ENCODE measurements at places on chromosomes 6 and 20.

- no peak for DNase-seq
Measured at GRCh38 chr6:113995634-113996033, 24.7 kb upstream of the HDAC2 start.

DNA sequence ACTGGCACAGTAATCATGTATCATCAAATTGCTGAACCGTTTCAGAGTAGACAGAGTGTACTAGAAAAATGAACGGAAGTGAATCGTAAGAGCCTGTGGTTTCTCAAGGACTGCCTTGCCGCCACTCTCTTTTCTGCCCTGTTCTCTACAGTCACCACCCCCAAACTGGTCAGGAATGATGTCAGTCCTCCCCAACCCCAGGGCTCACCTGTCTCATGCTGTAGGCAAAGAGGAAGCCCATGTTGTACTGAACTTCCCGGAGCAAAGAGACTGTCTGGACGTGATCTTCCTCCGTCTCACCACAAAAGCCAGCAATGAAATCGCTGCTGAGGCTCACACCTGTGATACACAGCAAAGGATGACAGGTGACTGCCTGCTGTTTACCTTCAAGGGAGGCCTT lies 31.0 kb downstream of the CDK5RAP1 start:
- DNase-seq, result peak; percentile 44

DNA sequence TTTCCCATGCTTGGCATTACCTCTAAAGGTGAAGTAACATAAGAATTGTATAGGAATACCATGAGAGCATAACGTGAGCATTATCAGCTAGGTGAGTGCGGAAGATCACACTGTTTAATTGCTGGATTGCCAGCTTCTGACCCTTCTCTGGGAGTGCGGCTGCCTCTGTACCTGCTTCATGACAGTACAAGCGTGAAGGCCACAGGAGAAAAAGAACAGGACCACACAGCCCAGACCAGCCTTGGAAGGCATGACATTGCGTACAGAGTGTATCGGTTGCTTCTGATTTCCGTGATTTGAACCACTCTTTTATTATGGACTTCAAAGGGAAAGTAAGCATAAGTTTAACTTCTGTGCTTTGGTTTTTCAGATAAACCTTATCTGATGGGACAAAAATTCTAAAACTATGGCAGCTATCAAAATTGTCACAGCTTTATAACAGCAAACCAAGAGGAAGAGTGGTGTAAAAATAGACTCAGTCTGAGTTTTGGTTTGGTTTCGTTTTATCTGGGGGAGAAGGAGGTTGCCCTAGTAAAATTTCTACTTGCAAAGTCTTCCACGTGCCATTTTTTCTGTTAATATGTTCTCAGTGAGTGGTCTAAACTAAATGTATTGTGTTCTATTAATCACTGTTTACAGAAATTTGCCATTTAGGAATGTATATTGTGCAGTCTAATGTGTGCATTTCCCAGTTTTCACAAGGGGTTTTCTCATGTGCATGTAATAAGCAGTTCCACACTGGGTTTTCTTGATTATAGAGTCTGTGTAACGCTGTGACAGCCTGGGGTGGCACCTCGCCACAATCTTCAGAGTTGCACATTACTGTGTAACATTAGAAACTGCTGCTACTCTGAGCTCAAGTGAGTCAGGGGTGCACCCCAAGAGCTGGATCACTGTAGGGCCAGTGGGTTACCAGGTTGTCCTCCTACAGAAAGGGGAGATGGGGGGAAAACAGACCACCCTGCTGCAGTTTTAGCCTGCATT lies 97.3 kb downstream of the RPP40 start:
- no peak for DNase-seq

- no peak for DNase-seq
Measured at GRCh38 chr6:137016356-137016755, 28.4 kb downstream of the IL20RA start.

- no peak for DNase-seq
Measured at GRCh38 chr6:155010940-155011339, 15.8 kb downstream of the TIAM2 start.

- DNase-seq, result no peak
Measured at GRCh38 chr6:13272131-13273046, 55.9 kb downstream of the TBC1D7 start.

DNA sequence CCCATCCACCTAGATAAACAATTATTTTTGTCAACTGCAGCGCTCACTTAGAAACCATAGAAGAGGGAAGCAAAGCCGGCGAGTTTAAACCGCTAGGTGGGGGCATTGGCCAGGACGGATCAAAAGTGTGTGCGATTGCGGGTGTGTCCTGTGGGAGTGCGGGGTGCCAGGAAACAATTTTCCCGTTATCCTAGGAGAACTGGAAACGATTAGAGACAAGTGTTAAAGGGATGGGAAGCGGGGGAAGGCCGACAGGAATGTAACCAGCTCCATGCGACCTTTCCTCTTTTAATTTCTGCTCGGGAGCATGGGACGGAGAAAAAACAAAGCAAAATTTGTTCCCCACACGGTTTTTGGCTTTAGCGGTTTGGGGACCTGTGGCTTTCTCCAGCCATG lies 2.8 kb upstream of the HTR1B start:
- DNase-seq, result no peak

- no peak for DNase-seq
Measured at GRCh38 chr6:28167926-28168325, 26.2 kb downstream of the ZKSCAN8 start.

DNA sequence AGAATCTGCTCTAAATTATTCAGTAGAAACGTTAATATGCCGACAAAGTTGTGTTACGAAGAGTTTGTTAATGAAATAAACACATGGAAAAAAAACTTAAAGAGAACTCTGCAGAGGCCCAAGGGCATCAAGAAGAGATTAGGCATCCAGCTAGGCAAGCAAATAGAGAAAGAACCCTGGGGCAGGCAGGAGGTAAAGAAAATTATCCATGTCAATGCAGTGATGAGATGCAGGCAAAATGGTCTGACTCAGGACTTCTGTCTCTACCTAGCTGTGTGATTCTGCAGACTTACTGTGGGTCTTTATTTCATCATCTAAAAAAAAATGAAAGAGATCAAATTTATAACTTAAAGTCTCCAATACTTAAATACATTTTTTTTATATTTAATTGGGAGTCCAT lies 448.0 kb downstream of the HAO1 start:
- no peak for DNase-seq

- no peak for DNase-seq
Measured at GRCh38 chr20:58293453-58293852, 16.1 kb upstream of the RAB22A start.

DNA sequence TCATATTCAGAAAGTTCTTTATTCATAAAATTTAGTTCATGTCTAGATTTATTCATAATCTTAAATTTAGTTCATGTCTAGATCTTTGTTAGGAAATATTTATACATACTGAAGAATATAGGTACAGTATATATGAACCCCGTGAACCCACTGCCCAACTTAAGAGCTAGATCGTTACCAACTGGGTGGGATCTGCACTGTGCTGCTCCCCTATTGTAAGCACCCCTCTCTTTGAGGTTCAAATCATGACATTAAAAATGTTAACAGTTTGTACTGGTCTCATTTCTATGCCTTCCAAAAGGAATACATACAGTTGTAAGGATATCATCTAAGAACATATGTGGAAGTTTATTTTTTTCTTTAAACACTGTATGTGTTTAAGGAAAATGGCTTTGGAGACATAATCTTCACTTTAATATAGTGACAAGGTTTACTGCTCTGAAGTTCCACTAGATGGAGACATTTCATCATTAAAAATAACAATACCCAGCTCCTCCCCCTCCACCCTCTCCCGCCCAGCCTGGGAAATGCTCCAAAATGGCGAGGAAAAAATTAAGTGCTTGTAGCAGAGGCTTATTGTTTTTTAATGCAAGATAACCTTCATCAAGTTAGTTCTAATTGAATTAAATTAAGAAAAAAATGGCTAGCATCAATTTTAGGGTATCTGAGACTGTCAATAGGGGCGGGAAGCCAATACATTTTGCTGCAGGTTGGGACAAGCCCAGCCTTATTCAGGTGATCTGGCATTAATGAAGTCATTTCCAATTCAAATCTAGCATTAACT lies 104.1 kb upstream of the TRAF3IP2 start:
- DNase-seq, result peak; percentile 46

- no peak for DNase-seq
Measured at GRCh38 chr6:33746036-33746600, 587 bp downstream of the IP6K3 start.

- DNase-seq, result no peak
Measured at GRCh38 chr20:53208110-53208832, 236.1 kb downstream of the TSHZ2 start.

DNA sequence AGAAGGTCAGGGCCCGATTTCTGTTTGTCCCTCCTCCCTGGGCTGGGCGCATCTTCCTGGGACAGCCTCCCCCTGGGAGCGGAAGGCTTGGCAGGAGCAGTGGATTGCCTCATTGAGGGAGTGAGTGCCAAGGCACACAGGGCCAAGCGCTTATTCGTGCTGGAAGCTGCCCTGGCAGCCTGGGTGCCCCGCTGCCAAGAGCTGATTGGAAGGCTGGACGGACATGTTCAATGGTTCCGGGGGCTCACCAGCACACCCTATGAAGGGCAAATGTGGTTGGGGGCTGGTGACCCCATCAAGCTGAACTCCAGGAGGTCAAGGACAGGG lies 10.3 kb upstream of the ZNF831 start:
- no peak for DNase-seq

DNA sequence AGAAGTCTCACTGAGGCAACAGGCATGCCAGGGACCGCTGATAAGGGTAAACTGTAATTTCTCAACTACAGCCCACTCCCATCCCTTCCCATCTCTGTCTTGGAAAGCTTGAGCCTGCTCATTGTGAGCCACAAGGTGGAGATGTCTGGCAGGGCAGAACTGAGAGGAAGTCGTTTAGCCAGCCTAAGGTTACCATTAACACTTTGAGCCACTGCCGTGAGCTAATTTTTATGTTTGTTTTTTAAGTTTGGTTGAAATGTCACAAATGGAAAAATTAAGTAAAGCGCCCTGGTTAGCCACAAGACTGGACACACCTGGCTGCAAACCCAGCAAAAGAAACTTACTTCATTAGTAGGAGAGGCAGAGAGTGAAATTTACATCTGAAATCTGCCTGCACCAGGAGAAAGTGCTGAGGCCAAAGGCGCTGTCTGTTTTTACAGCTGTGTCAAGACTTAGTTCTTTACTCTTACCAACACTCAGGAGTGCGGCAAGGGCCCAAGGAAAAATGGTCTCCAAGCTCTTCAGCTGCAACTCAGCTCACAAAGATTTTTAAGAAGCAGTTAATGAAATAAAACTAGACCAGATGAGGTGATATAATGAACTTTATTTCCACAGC lies 50.0 kb upstream of the FAM83C start:
- no peak for DNase-seq

- no peak for DNase-seq
Measured at GRCh38 chr6:89045576-89045975, 35.0 kb upstream of the PNRC1 start.

- no peak for DNase-seq
Measured at GRCh38 chr6:83517500-83517899, 5.2 kb downstream of the PRSS35 start.

GRCh38 chr6:345747-346385 lies 45.7 kb upstream of the IRF4 start:
- DNase-seq, result no peak

DNA sequence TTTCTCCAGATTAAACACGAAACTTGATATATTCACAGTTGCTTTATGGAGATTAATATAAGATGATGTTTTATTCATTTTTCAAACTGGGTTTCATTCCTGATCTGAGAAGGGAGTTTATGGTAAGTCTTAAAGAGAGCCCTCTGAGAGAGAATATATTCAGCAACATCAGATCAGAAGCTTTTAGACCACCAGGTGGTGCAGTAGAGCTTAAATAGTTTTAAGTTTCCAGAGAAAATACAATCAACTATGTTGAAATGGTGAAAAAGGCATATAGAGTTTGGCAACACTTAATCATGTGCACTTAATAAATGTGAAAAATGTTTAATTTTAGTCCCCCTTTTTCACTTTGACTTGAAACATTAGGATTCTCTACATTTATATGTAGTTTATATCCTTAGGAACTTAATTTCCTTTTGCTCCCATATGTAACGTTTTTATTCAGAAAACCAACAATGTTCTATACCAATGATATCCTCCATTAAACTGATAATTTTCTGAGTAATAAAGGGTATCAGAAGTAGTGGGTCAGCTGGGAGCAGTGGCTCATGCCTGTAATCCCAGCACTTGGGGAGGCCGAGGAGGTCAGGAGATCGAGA lies 86.4 kb upstream of the CLDN20 start:
- peak; percentile 23 for DNase-seq
